ENCODE measurements at places on chromosomes 5 and 9.

- DNase-seq, result no peak
Measured at GRCh38 chr5:97545446-97545845, 362.4 kb upstream of the RIOK2 start.

DNA sequence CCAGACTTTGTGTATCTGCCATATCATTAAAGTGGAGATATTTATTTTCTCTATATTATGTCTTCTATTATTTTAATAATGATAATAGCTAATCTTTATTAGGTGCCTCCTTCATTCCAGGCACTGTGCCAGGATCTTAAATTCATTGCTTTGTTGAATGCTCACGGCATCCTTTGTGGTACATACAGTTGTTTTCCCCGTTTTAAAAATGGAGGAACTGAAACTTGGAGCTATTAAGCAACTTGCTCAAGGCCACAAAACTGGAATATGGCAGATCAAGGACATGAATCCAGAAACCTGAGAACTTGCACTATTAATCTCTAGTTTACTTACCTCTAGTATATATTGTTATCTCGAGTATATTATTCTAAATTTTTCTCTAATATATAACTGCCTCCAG, 41.5 kb upstream of the PPP3R2 start:
- DNase-seq, result no peak

GRCh38 chr5:2170761-2171160, 288.0 kb upstream of the IRX4 start:
- no peak for DNase-seq

DNA sequence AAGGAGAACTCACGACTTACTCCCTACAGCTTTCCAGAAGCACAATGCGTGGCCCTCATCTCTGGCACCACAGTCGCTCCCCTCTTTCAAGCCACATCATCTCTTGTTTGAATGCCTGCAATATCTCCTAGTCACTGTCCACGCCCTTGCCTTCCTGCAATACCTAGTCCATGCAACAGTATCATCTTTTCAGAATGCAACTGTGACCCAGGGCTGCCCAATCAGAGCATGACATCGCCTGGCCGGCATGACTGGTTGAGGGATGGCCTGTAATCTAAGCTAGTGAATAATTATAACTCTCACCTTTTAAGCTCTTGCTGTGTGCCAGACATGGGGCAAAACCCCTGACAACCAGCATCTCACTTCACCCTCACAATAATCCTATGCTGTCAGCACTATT, 52.5 kb upstream of the CPEB4 start:
- DNase-seq, result no peak

DNA sequence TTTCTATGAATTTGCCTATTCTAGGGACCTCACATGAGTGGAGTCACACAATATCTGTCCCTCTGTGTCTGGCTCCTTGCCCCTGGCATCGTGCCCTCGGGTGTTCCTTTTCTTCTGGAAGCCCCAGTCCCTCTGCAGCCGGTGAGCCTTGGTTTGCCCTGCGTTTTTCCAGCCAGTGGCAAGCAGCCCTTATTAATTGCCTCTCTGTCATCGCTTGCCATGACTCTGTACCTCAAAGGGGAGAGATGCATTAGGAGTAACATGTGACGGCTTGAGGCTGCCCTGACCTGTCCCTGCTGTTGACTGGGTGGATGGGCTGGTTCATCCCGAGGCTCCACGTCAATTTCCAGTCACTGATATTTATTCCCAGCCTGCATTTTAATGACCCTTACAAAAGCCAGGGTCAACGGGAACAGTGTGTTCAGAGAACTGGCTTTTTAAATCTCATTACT, 87.3 kb downstream of the CFAP90 start:
- no peak for DNase-seq

DNA sequence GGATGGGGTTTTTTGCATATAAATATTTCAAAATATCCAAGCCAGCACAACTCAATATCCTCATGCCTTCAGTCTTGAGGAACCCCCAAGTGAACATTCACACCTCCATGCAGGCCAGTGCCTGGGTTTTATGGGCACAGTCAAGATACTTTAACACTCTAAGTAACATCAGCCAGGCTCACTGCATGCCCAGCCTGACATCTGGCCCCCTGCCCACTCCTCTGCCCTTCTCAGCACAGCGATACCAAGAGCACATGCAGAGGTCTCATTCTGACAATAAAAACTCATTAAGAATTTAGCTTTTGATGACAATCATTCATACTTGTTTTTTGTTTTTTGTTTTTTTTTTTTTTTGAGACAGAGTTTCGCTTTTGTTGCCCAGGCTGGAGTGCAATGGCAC, 250.0 kb downstream of the CWC27 start:
- no peak for DNase-seq

GRCh38 chr9:133117271-133118178, 3.5 kb downstream of the RALGDS start:
- DNase-seq, result no peak

DNA sequence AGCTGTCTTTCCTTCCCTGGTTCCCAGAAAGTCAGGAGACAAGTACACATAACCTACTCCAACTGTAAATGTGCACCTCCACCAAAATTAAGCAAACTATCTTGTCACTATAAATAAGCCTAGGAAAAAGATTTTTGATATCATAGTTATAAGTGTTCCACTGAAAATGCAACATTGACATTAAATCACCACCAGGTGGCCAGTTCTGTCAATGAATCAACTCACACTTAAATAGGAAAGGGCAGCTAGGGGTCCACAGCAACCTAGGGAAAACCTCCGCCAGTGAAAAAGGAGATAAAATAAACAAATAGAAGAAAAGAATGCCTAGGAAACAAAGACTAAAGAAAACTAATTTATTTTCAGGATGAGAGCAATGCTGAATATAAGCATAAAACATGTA, 243.0 kb upstream of the PTPRD start:
- no peak for DNase-seq

GRCh38 chr9:110750272-110750671, 81.7 kb downstream of the MUSK start:
- DNase-seq, result no peak

DNA sequence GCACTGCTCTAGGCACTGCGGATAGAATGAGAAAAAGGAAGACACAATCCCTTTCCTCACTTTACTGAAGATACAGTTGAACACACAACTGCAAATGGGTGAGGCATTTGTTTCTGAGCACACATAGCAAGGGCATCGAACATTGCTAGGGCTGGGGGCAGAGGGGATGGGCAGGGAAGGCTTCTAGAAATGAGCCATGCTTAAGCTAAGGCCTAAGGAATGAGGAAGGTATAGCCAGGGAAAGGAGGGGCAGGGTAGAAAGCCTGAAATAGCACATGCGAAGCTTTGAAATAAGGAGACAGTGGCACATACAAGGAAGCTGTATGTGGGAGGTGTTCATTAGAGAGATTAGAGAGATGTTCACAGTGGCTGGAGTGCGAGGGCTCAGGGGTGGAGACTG, 92.7 kb downstream of the KIF4B start:
- DNase-seq, result no peak

GRCh38 chr9:134058716-134059115, 9.1 kb downstream of the BRD3 start:
- DNase-seq, result no peak

DNA sequence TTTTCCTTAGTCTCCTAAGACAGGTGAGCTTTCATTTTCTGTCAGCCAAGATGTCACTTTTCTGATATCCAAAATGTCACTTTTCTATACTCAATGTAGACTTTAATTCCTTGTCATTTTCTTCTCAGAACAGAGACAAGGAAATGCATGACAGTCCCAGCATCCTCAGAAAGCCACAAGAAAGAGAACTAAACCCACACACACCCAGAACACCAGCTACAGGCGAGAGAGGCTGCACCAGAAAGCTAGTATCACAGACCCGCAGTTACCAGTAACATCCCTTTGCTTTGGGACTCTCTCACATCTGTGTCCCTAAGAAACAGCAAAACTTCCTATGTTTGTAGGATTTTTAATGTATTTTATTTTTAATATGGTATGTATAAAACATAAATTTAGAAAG, 17.1 kb downstream of the TRMO start:
- DNase-seq, result no peak

DNA sequence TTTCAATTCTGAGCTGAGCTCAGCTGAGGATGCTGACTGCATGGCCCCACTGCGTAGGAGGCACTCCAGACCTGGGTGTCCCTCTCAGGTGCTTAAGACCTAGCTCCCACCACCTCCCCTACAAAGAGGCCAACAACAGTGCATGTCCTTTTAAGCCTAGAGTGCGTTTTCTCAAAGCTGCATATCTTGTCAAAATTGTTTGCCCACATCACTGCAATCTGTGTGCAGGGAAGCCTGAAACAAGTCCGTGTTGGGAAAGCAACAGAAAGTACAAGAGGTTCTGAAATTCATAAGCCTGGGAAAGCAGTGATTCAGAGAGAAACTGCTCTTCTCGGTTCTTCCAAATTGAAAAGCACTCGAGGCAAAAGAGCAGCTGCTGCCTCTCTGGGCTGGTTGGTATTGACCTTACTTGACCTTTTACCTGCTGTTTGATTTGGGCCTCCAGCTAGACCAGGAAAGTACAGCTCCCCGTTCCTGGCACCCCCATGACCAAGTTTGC, 238.4 kb downstream of the NR2F1-AS1 start:
- DNase-seq, result no peak

GRCh38 chr9:6229619-6230018, 14.0 kb downstream of the IL33 start:
- no peak for DNase-seq

DNA sequence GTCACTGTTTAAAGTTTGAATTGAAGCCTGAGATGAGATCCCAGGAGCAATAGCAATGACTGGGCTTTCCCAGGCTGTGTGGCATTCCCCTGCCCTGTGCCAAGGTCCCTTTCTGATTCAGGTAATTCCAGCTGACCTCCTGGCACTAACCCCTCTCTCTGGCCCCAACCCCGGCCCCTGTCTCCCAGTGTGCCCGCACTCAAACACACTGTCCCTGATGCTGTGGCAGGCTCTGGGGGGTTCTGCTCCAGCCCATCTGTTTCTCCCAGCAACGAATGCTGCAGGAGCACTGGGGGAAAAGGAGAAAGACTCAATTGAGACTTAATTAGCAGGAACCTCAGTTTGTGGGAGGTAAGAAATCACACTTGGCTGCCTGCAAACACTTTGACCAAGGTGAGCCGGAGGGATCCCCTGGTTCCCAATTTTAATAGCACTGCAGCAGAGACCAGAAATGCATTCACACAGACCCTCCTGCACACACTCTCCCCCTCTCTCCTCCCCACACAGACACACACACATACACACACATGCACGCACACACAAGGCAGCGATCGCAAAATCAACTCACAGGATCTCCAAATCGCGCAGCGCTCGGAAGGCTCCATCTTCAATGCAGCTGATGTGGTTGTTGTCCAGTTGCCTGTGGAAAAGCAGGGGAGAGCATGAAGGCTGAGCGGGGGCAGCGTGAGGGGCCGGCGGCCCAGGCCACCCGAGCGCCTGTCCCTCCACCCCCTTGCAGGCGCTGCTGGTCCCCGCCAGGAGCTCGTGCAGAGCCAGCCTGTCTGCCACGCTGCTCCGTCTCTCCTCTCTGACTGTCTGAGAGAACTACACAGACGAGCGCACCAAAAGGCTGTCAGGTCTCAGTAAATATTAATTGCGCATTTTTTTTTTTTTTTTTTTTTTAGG, 265.1 kb upstream of the PANK3 start:
- DNase-seq, result no peak

DNA sequence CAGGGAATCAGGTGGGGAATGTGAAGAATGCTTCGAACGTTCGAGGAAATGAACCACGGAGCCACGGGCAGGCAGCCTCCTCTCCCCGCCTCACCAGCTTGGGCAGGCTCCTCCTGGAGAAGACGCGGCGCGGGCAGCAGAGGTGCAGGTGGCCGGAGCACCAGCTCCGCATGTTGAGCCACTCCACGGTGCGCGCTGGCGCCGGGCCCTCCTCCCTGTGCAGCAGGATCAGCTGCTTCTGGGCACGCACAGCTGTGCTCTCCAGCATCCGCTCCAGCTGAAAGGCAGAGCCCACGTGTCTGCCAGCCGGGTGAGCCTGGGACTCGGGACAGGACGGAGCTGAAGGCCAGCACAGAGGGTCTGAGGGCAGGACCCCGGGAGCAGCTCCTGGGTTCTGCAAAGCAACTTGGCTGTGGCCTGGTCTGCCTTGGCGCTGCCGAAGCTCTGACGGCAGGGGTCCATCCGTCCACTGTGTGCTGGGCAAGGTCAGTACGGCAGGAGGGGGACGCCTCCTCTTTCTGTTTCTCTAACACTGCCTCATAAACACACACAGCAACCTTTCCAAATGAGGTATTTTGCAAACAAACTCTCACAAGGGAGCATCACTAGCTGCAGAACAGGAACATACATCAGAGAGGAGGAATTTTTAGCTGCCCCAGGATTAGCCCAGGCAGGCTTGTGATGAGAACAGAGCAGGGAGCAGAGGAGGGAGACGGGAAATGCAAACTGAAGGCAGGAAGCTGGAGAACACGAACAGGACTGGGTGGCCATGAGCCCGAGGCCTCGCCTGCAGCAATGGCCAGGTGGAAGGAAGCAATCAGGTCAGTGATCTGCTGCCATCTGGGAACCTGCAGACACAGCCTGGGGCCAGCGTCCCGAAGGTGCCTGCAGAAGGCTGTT, 20.1 kb upstream of the NSMF start:
- no peak for DNase-seq

- DNase-seq, result no peak
Measured at GRCh38 chr9:92147030-92147851, 32.0 kb upstream of the SPTLC1 start.

DNA sequence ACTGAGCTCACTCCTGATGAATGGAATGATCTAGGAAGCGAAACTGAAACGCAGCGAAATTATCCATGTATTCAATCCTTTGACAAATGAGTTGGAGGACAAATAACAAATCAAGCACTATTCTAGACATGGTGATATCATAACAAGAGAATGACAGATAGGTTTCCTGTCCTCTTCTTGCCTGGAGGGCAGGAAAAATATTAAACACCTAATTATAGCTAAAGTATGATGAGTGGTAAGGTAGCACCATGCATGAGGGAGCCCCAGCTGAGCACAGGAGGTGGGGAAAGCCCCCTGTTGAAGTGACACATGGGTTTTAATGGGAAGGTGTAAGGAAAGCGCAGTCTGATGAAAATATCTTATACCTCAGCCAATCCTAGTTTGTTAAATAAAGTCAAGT, 225.2 kb downstream of the NPR3 start:
- DNase-seq, result no peak

DNA sequence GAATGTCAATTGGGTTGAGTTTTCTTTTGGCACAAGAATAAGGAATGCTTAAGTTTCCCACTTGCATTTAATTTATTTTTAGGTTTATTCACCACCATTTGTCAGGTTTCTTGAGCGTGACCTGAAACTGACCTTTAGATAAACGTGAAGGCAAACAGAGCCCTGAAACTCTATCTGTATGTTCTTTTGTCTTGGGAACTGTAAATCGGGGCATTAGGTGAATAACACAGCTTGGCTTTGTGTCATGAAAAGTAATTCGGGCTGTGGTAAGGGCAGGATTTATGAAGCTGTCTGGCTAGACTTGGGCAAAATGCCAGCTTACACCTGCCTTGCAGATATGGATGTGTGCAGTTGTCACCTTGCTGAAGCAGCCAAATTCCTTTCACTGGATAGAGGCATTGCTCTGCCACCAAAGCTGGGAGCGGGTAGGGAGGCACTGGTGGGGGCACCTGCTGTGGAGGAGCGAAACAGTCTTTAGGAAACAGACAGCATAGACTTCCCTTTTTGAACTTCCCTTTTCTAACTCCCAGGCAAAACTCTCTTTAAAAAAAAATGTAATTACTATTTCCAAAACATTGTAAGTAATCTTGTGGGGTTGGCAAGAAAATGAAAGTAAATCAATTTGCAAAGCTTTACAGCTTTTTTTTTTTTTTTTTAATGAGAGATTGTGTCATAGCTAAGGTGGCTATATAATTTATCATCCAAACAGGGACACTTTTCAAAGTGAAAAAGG, 545.2 kb downstream of the CSNK1G3 start:
- DNase-seq, result no peak

- DNase-seq, result no peak
Measured at GRCh38 chr9:121075251-121076036, 689 bp downstream of the CNTRL start.
